ENCODE measurements at places on chromosomes 12 and 14.

DNA sequence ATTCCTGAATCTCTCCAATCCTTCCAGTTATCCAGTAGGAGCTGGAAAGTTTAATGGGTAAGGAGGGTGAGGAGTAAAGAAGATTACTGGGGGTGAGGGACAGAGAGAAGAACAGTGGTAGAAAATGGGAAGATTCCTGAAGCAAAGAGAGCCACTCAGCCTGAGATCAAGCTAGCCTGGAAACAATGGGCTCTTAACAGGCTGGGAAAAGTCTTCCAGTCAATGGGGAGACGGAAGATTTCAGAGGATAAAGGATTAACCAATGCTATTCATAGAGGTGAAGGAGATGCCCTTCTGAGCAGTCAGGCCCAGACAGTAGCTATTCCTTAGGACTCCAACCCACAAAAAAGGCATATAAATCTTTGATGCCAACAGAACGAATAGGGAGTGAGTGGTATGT is 14.8 kb downstream of the GDF11 start:
- DNase-seq: no peak

DNA sequence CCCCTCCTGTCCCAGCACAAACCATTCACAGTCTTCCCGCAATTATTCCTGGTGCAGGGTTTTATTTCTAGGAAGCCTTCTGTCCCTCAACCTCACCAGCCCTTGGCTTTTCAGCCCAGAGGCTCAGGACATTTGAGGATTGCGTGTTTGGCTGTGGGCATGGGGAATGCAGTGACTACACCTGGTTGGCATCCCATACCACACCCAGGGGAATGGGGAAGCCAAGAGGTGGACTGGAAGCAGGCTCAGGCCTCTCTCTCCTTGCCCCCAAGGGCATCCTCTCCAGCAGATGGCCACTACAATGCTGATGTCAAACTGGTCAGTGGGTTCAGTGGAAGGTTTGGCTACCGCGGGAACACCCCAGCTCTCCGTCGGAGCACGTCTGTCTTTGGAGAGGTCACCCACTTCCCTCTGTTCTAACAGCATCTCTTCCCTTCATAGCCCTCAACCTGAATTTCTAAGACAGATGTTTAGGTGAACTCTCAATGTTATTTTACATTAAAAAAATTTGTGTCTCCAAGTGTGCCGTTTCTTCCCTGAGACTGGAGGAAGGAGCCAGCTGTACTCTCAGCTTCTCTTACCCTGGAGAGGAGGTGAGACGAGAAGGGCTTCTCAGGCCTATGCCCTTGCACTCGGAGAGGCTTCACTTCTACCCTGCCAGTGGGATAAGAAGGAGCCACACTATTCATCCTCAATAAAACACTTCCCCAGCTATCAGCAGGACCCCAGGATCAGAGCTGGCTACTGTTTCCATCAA is 35.5 kb downstream of the DCAF4 start:
- no peak for DNase-seq

DNA sequence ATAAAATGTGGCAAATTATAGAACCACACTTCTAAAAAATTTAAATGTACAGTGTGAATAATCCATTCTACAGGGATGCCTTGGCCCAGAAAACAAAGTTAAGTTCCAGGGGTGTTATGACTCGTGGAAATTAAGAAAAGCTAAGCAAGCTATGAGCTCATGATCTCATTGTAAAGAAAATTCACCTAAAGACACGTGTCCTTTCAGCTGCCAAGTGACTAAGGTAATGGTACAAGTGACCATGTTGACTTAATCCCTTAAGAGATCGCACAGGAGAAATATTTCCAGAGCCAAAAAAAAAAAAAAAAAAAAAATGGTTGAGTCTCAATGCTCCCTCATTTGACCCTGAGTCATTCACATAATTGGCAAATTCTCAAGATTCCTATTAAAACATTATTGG is 51.4 kb upstream of the ANO2 start:
- DNase-seq: no peak

GRCh38 chr14:40652089-40652691 is 954.5 kb upstream of the LRFN5 start:
- no peak for DNase-seq

GRCh38 chr12:16618256-16618655 is 12.3 kb upstream of the LMO3 start:
- no peak for DNase-seq

DNA sequence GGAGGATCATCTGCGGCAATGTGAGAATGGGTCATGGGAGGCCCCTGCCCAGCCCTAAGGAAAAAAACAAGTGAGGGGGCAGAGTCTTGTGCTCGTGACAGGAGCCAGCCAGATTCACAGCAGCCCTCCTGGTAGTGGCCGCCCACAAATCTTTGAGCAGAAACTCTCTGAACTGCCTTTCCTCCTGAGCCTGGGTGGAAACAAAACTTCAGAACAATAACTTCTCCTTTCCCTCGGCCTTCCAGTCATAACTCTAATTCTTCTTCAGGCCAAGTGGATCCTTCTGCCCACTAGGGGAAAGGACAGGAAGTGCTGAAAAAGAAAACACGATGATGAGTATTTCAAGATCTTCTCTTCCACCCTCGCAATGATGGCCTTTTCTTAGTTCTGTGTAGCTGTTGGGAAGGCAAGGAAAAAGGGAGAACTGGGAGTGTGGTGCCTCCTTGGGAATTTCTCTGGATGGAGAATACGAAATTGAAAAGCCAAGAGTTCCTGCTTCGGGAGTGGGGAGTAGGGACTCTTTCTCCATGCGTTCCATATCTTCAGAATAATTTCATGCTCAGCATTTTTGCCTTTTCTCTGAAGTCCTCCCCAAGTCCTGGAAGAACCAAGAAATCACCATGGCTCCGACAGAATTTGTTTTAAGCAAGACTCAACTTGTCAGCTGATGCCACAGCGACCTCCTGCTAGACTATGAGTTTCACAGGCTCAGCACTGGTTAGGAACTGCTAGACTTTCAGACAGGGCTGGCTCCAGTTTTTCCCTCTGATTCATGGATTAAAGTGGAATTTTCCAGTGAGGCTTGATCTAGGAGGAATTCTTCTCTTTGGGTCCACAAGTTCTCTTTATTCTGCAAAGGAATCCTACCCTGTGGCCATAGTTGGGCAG is 188.9 kb downstream of the CAND1 start:
- DNase-seq: no peak

GRCh38 chr12:121804417-121805111 is 755 bp downstream of the SETD1B start:
- no peak for DNase-seq

GRCh38 chr14:34059925-34060650 is 109.2 kb upstream of the EGLN3 start:
- DNase-seq: peak; percentile 61

DNA sequence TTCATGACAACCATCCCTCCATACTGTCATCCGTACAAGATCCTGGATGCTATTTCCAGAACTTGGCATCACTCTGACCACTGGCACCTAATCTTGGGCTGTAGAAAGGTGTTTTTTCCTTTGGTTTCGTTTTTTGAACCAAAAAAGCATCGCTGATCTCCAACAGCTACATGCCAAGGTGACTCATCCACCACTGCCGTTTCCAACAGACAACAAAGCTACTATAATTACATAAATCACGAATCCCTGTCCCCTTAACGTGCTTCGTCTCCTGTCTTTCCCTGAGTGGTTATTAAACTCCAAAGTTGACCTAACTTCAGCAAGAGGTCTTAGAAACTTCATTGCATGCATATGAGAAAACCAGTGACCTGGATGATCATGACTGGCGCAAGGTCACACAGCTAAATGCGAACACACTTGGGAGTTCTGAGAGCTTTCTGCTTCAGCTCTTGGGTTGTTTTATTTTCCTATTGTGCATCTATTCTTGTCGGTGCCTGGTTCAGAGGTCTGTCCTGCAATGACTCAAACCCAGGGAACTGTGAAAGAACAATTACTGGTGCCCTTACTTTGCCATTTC is 99.9 kb downstream of the PPM1H start:
- no peak for DNase-seq

GRCh38 chr14:25400607-25401206 is 350.8 kb upstream of the STXBP6 start:
- DNase-seq: no peak

- DNase-seq: no peak
Observed at GRCh38 chr12:22374508-22374907, 40.0 kb upstream of the ST8SIA1 start.

GRCh38 chr12:49032679-49033447 is 14.3 kb upstream of the PRKAG1 start:
- DNase-seq: no peak

- DNase-seq: no peak
Observed at GRCh38 chr14:93784878-93785277, 3.4 kb downstream of the PRIMA1 start.

DNA sequence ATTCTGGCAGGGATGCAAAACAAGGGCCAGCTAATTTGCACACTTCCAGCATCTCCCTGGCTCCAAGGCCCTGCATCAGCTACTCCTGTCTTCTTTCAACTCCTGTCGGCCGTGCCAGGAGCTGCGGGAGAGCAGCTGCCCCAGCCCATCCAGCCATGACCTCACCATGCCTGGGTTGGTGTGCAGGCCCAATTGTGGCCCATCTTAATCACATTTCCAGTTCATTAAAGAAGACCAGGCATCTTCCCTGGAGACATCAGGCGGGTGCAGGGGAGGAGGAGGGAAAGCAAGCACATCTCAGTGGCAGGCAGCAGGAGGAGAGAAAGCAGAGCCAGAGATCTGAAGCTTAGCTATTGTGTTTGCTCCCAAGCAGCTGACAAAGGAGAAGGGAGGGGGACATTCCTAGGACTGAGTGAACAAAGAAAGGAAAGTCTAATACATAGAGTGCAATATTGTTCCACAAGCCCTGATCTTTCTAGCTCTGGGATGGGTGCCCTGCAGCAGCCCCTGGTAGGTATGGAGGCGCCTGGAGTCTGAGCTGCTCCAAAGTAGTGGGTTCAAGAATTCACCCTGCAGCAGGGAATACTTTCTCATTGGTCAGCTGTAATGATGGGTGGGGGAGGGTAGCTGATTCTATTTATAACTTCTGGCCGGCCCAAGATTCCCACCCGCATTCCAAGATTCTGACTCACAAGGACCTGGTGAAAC is 40.1 kb downstream of the VWF start:
- peak; percentile 88 for DNase-seq

DNA sequence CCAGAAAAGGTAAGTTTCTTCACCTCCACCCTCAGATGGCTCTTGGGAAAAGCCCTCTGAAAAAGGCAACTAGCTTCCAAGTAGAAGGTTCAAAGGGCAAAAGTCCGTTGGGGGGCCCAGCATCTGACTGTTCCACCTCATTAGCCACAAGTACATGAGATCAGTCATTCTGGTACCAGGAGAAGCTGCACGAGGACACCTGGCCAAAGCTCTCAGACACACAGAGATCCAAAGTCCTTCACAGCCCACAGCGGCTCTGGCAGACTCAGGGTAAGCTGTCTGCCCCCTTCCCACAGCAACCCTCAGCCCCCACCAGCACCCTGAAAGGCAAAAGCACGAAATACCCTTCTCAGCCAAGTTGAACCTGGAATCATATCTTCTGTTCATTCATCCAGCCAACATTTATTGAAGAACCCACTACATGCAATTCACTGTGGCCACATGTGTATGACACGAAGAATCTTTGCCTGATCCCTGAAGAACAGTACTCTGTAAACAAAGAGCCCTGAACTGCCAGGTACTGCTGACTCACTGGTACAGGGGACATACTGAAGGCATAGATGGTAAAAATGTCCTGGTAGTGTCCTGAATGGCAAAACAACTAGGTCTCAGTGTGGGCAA is 19.0 kb downstream of the SLC7A7 start:
- DNase-seq: no peak

GRCh38 chr12:93552427-93552826 is 20.0 kb upstream of the SOCS2 start:
- no peak for DNase-seq

GRCh38 chr12:21828779-21829178 is 54.3 kb upstream of the KCNJ8 start:
- peak; percentile 11 for DNase-seq

GRCh38 chr14:99733540-99734405 is 49.7 kb downstream of the CYP46A1 start:
- DNase-seq: no peak

- no peak for DNase-seq
Observed at GRCh38 chr14:71507681-71508080, 424.5 kb upstream of the RGS6 start.

GRCh38 chr12:110743571-110744093 is 941 bp upstream of the PPP1CC start:
- peak; percentile 24 for DNase-seq

DNA sequence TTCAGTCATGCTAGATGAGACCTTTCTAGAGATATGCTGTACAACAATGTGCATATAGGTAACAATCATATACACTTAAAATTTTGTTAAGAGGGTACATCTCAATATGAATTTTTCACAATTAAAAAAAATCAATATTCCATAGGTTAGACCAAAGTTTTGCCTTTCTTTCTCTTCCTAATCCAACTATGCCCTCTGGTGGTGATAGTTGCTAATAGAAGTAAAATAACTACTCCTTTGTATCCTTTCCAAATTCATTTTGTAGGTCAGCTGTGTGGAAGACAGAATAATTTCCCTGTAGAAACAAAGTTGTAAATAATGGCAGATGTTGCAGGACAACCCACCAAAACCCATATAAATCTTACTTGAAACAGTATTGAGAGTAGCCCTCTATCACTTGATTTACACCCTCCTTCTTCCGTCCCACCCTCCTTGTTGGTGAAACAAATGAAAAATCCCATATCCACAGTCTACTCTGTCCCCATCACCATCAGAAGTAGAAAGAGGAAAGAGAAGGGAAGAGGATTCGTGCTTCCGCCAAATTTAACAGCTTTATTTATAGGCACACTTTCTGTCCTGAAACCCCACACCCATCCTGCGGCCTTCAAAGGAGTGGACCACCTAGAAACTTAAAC is 34.2 kb upstream of the KICS2 start:
- peak; percentile 10 for DNase-seq

- no peak for DNase-seq
Observed at GRCh38 chr14:69811868-69812252, 14.8 kb upstream of the SLC10A1 start.

DNA sequence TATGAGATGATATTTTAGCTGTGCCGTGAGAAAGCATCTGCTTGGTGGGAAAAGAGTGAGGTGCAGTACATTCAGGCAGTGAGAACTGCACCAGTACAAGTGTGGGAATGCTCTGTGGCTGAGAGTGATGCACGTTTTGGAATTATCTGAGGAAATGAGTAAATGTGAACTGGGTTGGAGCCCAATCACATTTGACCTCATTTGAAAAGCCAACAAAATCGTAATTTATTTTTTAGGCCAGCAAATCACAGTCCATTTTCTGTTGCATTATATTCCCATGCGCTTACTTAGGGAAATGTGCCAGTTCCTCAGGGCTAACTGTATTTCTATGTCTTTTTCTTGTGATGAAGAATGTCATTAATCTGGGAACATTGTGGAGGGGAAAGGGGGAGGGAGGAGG is 77.3 kb downstream of the SNAPC1 start:
- DNase-seq: no peak

DNA sequence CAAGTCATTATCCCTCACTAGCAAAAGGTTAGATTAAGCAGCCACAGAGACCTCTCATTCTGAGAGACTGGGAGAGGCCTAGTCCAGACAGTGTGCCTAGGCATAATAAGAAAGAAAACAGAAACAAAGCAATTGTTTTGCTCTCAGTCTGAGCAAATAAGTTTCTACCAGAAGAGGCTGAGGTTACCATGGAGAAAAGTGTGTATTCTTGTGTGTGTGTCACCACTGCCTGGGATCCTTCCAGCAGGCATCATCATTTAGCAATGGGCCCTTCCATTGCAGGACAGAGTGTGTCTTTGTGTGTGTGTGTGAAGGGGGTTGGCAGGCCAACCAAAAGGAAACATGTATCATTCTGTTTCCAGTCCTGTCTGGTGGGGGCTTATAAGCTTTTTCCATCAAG is 3.7 kb downstream of the EFS start:
- DNase-seq: peak; percentile 65
